Activated effector memory CD4-positive, alpha-beta T cell treated with Interleukin-2 at 50 U/mL for 16 hours (primary cell): ENCODE measurements at places on chromosomes 4 and X.

DNA sequence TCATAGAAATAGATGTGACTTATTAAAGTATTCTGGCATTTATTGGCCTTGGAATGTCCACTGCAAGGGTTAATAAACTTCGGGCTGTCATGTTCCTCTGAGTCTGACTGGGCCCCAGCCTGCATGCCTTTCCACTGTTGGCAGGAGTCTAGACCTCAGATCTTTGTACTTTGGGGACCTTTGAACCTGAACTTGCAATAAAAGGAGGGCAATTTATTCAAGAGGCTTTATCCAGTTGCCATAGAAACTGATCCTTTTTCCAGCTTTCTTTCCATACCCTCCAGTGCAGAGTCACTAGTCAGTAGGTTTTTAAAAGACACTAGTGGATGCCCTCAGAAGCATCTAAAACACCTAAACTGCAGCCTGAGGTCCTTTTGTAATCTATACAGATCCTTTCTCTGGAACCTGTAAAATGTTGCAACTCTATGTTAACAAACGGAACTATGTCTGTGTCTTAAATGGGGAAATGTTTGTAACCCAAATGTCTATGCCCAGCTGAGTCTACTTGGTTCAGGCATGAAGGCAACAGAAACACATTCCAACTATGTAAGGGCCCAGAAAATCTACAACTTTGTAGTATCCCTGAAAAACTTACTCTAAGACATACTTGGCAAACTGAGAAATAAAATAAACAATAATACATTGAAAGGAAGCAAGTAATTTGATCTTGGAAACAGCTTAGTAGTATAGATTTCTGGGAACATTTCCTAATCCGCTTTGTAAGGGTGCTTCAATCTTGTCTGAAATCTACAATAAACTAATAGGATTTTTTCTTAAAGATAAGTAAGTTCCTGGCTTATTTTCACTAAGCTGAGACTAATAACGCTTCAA lies 41.5 kb downstream of the SOWAHB start:
- DNase-seq = no peak

DNA sequence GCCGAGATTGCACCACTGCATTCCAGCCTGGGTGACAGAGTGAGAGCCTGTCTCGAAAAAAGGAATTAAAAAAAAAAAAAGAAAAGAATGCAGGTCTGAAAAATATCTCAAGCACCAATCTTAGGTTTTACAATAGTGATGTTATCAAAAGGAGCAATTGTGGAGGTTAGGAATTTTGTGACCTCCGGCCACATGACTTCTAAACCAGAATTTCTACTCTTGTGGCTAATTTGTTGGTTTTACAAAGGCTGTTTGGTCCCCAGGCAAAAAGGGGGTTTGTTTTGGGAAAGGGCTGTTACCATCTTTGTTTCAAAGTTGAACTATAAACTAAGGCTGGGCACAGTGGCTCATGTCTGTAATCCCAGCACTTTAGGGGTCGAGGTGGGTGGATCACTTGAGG lies 15.4 kb upstream of the ZNF41 start:
- no peak for DNase-seq

GRCh38 chrX:148577741-148578140 lies 77.3 kb downstream of the AFF2 start:
- DNase-seq = no peak

GRCh38 chrX:10239611-10240064 lies 82.9 kb downstream of the CLCN4 start:
- no peak for DNase-seq

- no peak for DNase-seq
These were observed 202.7 kb downstream of the CRLF2 start for GRCh38 chrX:1009771-1010170.

- no peak for DNase-seq
These were observed 1.6 kb downstream of the MED14 start for GRCh38 chrX:40733706-40734105.

- no peak for DNase-seq
These were observed 26.7 kb downstream of the HERC3 start for GRCh38 chr4:88618782-88619485.

GRCh38 chrX:43677993-43678392 lies 21.9 kb downstream of the MAOA start:
- no peak for DNase-seq
